Stimulated activated CD8-positive, alpha-beta memory T cell treated with anti-CD3 and anti-CD28 coated beads, Interleukin-7, amount 100 ng/mL, for 1 hour (primary cell): ENCODE measurements at places on chromosomes 5 and 9.

DNA sequence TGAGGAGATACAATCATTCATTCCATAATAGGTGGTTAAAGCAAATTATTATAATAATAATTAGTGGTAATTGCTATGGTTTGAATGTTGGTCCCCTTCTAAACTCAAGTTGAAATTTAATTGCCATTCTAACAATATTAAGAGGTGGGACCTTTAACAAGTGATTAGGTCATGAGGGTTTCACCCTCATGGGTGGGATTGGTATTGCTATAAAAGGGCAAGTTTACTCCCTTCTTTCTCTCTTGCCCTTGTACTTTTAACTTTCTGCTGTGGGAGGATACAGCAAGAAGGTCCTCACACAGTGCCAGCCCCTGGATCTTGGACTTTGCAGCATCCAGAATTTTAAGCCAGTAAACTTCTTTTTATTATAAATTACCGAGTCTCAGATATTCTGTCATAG lies 101.9 kb upstream of the PARP8 start:
- no peak for DNase-seq

GRCh38 chr5:126976520-126977172 lies 53.7 kb downstream of the MARCHF3 start:
- DNase-seq: no peak

- DNase-seq: no peak
Measured at GRCh38 chr5:146758938-146759337, 119.6 kb downstream of the PPP2R2B start.

GRCh38 chr5:17426104-17426749 lies 71.8 kb upstream of the TAF11L2 start:
- no peak for DNase-seq

DNA sequence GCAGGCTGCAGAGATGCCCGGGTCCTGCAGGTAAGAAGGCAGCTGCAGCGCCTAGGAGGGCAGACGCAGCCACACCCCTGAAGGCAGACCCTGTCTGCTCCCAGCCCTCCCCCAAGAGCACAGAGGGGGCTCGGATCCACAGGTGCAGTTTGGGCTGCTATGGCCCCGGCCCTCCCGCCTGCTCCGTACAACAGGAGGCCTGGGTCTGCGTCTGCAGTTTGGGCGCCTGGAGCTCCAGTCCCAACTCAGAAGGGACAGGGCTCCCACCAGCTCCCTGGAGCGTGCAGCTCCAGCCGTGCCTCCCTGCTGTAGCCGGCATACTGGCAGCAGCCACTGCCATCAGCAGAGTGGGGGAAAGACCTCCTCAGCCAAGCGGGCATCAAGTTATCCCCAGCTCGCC lies 30.5 kb downstream of the BTNL9 start:
- DNase-seq: no peak
